BE2C (cell line): ENCODE measurements at places on chromosomes 12 and 14.

- DNase-seq = no peak
These were observed 260.1 kb upstream of the OR4E1 start for GRCh38 chr14:21933681-21934080.

GRCh38 chr12:106780010-106780631 is 5.6 kb downstream of the RIC8B start:
- peak; percentile 61 for DNase-seq

- DNase-seq = no peak
These were observed 56.2 kb downstream of the ACTN1 start for GRCh38 chr14:68922886-68923285.

- DNase-seq = no peak
These were observed 142.7 kb downstream of the RAD51B start for GRCh38 chr14:67962215-67962644.

DNA sequence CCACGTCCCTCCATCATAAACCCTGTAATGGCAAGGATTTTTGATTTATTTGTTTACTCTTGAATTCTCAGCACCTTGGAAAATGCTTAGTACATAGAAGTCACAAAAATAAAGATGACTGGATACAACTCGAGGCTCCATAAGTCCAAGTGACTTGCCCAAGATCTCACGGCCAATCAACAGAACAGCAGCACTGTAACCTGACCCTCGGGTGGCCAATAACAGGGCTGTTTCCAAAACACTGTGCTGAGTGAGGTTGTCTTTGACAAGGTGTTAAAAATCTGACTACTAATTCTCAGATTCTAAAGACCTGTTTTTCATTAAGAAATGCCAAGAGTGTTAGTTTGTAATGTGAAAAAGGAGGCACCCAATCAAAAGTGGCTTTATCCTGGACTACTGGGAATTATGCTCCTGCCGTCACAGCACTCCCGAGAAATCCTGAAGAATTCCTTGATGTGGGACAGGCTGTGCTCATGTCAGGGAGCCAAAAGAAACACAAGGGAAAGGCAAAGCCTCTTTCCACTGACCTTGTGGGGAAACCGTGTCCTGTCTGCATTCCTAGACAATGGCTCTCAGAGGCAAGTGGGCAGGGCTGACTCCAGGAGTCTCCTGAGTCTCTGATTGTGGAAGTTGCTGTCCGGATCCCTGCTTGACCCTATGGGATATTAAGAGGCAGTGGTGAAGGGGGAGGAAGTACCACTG is 204.7 kb upstream of the PELI2 start:
- DNase-seq = no peak

- no peak for DNase-seq
These were observed 191.3 kb upstream of the AMIGO2 start for GRCh38 chr12:47270782-47271664.

DNA sequence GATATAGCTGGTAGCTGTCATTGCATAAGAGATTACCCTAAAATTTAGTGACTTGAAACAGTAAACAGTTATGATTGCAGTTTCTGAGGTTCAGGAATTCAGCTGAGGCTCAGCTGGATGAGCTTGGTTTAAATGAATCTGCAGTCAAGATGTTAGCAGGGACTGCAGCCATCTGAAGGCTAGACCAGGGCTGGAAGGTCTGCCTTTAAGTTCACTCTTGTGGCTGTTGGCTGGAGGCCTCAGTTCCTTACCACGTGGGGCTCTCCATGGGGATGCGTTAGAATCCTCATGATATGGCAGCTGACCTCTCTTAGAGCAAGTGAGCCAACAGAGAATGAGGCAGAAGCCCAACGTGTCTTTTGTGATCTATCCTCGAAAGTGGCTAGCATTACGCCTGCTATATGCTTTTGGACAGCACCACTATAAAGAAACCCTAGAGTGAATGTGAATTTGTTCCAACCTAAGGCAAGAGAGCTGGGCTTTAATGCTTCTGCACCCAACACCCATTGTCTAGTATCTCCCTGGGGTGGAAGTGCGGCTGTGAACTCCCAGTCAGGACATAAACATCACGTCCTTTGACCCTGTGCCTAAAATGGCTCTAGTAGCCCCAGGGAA is 26.0 kb downstream of the HSPB8 start:
- no peak for DNase-seq

- DNase-seq = no peak
These were observed 36.1 kb upstream of the ITPR2 start for GRCh38 chr12:26869104-26869494.

DNA sequence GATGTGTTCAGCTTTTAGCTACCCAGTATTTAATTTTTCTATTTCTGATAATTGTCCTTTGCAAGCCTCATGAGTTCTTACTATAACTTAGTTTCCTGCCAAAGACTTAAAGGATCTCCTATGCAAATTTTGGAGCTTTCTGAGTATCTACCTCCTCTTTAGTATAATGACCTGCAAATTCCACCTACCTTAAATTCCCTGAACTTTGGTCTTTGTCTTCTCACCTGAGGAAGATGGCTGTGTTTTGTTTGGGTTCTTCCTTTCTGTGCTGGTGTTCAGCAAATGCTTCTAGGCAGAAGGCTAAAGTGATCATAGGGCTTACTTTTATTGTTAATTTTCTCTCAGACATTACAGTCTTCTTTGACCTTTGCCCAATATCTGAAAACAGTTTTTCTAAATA is 142.8 kb downstream of the FUT8 start:
- DNase-seq = no peak

- DNase-seq = peak; percentile 63
These were observed 1.8 kb upstream of the RCOR1 start for GRCh38 chr14:102590667-102591099.

GRCh38 chr12:49674318-49674981 is 32.8 kb downstream of the FMNL3 start:
- no peak for DNase-seq

DNA sequence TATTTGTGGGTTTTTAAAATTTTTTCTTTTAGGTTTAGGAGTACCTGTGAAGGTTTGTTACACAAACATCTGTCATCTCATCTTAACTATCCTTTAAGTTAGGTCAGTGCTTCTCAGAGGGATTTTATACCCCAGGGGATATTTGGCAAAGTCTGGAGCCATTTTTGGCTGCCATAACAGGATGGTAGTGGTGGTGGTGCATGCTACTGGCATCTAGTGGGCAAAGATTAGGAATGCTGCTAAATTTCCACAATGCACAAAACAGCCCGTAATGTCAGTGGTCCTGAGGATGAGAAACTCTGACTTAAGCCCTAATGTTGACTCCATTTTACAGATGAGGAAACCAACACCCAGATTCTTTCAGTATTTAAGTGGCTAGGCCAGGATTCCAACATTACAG is 85.2 kb upstream of the MYF6 start:
- no peak for DNase-seq

- DNase-seq = no peak
These were observed 17.3 kb downstream of the LRTM2 start for GRCh38 chr12:1837541-1838204.

- no peak for DNase-seq
These were observed 1.9 kb downstream of the IFNG-AS1 start for GRCh38 chr12:67991158-67991557.

DNA sequence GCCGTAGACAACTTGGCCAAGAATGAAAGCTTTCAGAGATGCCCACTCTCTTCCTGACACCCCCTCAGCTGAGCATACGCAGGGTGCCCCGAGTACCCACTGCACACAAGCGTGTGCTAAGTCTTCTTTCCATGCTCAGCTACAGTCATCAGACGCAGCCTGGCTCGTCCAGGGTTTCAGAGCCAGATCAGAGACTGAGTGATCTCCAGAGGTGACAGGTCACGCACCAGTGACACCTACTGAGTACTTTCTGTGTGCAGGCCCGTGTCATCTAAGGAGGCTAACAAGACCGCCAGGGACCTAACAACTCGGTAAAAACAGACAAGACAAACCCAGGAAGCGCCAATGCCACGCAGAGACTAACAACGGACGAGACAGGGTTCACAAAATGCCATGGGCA is 25.1 kb downstream of the STX2 start:
- DNase-seq = no peak

DNA sequence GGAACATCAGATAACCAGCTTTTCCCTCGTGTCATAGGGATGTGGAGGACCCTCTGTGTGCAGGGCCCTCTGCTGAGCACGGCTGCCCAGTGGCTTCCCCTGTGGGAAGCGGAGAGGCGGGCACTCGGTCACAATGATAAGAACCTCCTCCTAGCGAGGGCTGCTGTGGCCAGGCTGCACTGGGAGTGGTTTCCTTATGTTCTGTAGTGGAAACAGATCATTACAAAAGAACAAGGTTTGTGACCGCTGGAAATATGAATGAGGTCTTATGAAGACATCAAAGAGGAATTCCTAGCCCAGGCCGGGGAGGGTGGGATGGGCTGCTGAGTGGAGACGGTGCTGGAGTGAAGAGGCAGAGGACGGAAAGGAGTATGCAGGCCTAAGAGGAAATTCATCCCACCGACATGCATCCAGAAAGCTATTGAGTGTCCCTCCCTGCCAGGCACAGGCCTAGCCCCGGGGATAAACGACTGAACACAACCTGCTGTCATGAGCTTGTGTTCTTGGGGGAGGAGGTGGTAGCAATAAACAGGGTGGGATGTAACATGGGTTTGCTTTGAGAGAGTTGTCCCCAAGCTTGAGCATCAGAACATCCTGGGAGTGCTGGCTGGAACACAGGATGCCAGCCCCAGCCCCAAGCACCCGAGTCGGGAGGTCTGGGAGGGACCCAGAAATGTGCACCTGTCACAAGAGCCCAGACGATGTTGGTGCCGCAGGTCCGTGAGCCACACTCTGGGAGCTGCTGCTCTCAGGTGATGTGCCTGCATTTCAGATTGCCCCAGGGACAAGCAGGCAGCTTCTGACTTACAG is 37.5 kb downstream of the FZD10 start:
- no peak for DNase-seq

GRCh38 chr12:49043856-49044258 is 16.7 kb downstream of the KMT2D start:
- DNase-seq = peak; percentile 90

DNA sequence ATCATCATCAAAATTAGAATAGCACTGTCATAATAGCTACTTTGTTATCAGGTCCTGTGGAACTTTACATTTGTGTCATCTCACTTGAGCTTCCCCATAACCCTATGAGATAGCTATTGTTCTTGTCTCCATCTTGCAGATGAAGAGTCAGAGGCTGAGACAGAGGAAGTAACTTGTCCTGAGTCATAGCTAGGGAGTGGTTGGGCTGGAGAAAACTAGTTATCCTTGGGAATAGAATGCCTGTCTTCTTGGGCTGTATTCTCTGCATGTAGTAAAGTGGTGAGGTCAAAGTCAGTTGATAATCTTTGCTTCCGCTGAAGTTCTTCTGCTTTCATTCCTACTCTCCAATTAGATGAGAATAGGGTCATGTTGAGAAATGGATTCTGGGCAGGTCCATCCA is 117.0 kb downstream of the SMOC1 start:
- DNase-seq = no peak

DNA sequence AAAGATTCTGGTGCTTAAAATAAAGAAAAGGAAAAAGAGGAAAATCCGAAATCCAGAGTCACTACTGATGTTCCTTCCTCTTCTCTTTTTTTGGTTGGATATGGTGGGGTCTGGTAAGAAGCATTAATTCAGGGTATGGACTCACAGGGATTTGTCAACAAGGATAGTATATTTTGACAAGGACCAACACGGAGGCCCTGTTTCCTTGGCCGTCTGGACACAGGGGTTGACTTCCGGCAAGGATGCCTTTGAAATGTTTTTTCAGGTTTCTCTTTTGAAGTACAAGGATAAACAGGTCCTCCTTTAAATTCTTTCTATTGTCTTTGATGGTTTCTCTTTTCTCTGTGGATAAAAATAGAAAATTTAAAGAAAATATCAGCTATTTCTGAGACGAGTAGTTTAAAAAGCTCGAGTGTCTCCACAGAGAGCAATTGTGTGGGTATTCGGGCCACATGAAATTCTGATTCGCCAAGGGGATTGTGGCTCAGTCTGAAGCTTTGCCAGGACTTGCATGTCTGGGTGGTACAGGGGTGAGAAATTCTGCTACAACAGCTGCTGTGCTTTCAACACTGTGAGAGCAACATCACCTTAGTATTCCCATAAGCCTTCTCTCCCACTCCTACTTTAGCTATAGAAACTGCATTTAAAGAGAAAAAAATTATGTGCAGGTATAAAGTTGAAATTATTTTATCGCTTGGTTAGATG is 88.5 kb upstream of the CSRP2 start:
- no peak for DNase-seq

DNA sequence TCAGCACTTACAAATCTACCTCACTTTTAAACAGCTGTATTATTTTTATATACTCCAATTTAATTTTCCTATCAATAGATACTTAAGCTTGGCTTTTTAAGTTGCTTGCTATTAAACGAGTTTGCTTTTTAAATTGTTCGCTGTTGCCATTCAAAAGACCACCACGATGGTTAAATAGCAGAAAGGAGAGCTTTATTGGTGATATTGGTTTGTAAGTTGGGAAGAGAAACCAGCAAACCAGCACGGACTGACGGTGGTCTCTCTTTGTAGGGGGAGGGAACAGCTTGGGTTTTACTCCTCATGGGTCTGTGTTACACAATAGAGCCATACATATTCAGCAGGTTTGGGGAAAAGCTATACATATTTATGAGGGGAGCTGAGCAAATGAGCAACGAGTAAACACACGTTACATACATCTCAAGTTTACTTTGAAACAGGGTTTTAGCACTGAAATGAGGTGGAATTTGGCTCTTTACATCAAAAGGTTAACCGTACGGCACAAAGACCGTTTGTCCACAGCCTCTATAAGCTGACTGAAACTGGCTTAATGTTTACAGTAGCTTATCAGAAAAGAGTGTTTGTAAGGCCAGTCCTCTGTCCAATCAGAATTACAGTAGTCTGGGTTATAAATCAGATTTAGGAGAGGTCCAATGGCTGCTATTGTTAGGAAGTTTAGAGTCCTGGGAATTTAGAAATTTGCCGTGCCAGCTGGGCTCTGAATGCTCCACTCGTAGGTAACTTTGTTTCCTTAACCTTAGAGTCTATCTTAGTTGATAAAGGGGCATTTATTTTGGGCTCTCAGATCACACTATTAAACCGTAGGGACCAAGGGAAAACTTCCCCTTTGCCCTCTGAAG is 69.7 kb upstream of the DHRS4 start:
- no peak for DNase-seq

DNA sequence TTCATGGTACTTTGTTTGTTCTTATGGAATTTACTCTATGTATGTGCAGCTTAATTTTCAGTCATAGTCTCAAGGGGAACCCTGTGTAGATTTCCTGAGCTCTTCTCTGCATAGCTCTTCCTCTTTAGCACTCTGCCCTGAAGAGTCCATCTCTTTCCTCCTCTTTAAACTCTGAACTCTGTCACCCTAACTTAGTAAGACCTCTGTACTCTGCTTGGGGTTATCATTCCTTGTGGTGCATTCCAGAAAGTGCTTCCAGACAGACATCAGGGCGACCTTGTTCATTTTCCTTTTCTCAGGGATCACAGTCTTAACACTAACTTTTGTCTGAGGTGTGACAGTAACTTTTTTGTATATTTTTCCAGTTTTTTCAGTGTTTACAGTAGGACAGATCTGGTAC is 179.3 kb downstream of the RAD51B start:
- DNase-seq = no peak
